ENCODE measurements at places on chromosomes 5 and 9.
A peak's percentile ranks its signal among the peaks of the same experiment; 100 is the strongest.

DNA sequence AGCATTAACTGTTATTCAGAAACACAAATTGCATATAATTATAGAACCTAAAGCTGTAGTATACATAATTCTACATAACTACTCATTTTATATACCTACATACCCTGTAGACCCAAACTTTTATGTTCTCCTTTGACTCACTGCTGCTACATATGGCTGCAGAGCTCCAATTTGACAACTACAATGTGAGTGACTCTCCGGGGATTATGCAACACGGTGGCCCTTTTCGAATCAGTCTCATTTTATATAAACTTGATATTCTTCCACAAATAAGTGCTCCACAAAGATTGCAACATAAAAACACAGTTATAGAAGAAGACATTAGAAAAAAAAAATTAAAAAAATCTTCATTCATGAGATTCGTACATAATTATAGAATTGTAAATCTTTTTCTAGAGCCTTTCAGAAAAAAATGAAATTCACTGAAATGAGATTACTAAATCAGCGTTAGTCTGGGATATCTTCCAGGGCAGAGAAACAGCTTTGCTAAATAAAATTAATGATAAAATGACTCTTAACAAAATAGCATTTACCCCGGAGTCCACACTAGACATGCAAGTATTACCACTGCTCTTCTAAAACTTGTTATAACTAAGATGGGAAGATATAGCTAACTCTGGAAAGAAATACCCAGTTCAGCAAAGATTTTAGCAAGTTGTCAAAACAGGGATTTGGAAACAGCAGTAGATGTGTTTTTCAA is 52.6 kb downstream of the SRFBP1 start:
- DNase-seq = no peak

- DNase-seq = no peak
Observed at GRCh38 chr9:227860-228259, 13.2 kb downstream of the DOCK8 start.

DNA sequence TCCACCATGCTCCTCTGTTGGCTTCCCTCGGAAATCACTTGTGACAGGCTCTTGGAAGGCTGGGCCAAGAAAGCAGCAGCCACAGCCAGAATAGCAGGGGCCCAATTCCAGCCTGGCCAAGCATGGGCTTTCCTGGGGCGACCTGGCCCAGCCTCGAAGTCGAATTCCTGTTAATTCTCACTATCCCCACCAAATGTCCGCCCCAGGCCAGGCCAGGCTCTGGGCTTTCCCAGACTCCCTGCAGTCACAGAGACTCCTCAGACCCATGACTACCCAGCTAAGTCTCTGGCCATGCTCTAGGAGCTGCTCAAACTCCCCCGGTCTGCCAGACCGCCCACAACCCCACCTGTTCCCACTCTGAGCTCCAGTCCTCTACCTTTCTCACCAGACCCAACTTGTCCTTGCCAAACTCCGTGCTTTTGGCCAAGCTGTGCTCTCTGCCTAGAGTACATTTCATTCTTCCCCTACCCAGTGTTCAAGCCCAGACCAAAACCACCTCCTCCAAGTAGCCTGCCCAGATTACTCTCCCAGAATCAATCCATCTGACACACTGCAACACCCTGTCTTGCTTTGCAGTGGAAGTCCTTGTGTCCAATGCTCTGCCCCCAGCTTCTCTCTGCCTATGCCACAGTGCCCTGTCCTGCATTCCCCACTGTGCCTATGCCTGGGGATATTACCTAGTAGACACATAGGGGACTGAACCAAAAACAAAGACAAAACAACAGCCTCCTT is 26.2 kb downstream of the SHB start:
- DNase-seq = no peak

- peak; percentile 36 for DNase-seq
Observed at GRCh38 chr5:173001229-173001841, 17.8 kb downstream of the ATP6V0E1 start.

DNA sequence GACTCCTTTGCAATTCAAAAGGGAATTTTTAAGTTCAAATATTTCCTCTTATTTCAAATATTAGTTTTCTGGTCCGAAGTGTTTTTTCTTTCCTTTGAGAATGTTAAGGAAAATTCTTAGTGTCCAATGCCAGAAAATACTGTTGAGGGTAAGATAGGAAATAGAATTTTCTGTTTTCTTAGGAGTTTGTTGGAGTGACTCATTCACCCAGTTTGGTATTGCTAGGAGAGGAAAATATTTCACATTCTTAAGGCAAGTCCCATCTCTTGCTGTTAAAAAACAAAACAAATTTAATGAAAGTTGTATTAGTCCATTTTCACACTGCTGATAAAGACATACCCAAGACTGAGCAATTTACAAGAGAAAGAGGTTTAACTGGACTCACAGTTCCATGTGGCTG is 349.2 kb upstream of the ADAMTSL1 start:
- DNase-seq = no peak

- DNase-seq = no peak
Observed at GRCh38 chr9:19023078-19023477, 9.9 kb downstream of the SAXO1 start.

DNA sequence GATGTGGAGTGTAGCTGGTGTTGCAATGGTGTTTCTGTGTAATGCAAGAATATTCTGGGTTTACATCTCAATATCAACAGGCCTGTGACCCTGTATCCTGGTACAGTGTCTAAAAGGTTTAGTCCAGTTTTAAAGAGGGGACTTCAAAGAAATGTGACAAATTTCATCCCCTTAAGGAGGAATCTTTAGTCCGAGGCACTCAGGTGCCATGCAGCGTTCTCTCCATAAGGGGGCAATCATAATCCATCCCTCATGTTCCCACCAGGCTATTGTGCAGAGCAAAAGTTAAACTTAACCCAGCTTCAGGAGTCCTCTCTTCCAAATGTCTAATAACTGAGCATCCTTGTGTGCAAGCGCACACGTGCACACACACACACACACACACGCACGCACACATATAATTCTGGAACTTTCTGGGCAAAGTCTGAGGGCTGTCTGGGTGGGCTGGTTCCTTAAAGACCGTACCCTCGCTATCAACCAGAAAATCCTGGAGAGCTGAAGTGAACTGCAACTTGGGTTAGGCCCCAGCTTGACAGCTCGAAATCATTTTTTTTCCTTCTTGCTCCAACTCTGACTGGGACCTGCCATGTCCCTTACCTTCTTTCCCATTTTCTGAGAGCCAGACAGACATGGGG is 46.0 kb downstream of the CRB2 start:
- no peak for DNase-seq

DNA sequence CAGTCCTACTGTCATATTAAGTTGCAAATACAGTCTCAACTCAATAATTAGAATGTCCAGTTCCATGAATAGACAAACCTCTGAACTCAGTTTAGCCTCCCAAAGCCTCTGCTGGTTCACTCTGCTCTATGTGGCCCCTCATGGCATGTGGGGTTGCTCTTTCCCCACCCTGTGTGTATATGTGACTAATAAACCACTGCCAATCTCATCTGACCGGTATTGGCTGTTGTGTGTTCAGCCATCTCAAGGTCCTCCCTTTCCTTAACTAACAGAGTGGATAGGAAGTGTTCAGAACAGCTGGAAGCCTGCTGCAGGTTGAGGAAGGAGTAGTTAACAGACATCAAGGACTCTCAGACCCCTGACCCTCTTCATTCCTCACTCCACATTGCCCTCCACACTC is 55.3 kb downstream of the IL33 start:
- no peak for DNase-seq

GRCh38 chr9:6816581-6816980 is 58.8 kb downstream of the KDM4C start:
- DNase-seq = no peak

DNA sequence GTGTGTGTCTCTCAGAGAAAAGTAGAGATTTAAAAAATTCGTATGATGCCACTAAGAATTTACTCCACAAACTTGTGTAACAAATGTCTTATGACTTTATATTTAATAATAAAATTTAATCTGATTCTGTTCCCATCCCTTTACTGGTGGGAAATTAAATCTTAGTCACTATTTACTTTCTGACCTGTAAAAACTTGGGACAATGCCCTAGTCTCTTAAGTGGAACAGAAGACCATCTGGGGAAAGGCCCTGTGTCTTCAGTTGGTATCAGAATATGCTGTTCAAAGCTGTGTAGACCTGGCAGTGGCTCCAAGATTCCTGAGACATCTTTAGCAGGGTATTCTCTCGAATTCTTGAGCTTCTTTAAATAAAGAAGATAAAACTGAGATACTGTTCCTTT is 2.6 kb upstream of the BDP1 start:
- no peak for DNase-seq

GRCh38 chr5:153619771-153620170 is 129.3 kb downstream of the GRIA1 start:
- no peak for DNase-seq

DNA sequence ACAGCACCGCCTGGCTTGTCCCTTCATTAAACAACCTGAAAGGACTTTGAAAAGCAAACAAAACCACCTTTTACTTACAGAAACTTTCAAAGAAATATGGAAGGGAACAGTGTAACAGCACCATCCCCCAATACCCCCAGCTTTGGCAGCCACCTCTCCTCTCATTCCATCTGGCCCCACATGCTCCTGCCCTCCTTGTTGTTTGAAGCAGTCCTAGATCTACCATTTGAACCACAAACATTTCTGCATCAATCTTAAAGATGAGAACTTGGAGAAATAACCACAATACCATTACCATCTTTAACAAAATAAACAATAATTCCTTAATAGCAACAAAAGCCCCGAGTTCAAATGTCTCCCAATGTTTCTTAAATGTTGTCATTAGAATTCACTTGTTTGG is 17.8 kb upstream of the COL15A1 start:
- DNase-seq = no peak

GRCh38 chr5:73648515-73648914 is 22.5 kb downstream of the ARHGEF28 start:
- no peak for DNase-seq

DNA sequence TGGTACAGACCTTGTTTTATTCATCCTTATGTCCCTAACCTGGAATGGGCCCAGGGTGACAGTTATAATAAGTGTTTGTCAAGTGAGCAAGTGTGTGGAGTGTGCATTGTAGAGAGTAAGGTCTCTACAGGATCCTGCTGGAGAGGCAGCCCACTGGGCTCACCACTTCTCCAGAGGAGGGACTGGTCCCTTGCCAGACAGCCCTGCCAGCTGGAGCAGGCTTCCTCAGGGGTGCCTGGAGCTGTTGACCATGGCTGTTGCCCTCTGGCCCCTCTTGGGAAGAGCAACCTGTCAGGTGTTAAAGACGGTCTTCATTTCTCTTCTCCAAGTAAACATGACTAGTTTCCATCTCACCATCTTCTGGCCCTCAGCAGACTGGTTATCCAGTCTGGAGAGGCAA is 20.0 kb downstream of the IRF1 start:
- no peak for DNase-seq

DNA sequence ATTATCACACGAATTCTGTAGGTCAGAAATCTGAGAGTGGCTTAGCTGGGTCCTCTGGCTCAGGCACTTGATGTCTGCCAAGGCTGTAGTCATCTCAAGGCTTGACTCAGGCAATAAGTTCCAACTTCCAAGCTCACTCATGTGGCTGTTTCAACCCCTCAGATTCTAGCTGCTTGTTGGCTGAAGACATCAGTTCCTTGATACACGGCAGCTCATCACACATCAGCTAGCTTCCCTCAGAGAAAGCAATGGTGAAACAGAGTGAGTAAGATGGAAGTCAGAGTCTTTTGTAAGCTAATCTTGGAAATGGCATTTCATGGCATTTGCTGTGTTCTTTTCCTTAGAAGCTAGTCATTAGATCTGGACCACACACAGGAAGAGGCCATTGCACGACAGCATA is 204.2 kb upstream of the PTGER4 start:
- no peak for DNase-seq

- DNase-seq = peak; percentile 62
Observed at GRCh38 chr9:132507670-132508469, 74.5 kb upstream of the BARHL1 start.

- DNase-seq = no peak
Observed at GRCh38 chr9:133696071-133696472, 42.1 kb downstream of the SARDH start.

DNA sequence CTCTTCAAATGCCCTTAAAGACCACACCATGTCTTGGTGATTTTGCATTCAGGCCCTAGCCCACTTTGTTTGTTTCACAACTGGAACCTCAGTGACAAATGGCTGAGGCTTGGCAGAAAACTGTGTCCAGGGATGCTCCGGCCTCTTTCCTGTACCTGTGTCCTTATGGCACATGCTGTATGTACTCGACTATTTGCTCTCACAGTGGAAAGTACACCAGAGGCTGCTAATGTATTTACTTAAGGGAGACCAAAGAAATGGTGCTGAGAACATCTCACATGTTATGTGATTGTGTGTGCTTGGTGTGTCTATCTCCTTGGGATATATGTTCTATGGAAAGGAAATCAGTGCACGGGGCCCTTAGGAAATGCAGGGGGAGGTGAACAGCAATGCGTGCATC is 263.3 kb downstream of the GADD45G start:
- no peak for DNase-seq

DNA sequence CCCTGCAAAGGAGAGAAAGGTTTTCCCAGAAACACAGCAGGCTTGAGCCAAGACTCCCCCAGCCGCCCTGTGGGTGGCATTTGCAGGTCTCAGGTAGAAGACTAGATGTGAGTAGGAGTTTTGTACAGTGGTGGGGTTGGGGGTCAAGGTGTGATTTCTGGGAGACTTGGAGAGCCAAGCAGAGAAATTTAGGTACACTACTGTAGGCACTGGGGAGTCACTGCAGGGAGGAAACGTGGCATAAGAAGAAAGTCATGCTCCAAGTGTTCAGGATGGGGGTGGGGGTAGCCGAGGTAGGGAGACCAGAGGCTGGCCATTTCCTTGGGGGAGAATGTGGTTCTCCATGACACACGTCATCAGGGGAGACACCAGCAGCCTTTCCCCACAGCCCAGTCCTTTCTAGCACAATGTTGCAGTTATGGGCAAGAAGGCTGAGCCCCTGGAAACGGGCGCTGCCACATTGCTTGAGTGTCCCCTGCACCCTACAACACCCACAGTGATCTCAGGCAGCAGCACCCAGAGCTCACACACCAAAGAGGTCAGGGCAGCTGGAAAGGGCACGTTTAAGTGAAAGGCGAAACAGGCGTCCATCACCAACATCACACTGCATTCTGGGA is 210.5 kb downstream of the FSTL4 start:
- no peak for DNase-seq

- DNase-seq = no peak
Observed at GRCh38 chr5:172920447-172920849, 38.8 kb upstream of the RPL26L1 start.

DNA sequence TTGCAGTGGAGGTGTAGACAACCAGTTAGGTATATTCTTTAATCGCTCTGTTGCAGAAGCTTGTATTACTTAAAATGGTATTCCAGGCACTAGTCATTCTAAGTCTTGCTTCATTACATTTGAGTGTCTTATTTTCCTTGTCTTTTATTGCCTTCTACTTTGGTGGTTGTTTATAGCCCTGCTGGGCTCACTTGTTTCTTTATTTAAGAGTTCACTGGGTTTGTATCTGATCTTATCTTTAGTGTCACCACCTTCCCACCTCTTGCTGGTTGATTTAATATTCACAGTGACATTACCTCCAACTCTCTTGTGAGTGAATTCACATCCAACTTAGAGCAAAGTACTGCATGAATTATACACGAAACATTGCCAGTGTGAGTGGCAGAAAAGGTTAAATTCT is 83.6 kb upstream of the BNC2 start:
- DNase-seq = no peak

GRCh38 chr9:97293207-97293721 is 14.2 kb upstream of the CCDC180 start:
- DNase-seq = no peak

Measured in activated naive CD8-positive, alpha-beta T cell treated with anti-CD3 and anti-CD28 coated beads for 36 hours (primary cell).